Brain (organoid and tissue), 16 donors: ENCODE measurements at places on chromosomes 11 and 22.

GRCh38 chr11:69923641-69924307 is 104.6 kb upstream of the FGF3 start:
- DNase-seq: no peak

DNA sequence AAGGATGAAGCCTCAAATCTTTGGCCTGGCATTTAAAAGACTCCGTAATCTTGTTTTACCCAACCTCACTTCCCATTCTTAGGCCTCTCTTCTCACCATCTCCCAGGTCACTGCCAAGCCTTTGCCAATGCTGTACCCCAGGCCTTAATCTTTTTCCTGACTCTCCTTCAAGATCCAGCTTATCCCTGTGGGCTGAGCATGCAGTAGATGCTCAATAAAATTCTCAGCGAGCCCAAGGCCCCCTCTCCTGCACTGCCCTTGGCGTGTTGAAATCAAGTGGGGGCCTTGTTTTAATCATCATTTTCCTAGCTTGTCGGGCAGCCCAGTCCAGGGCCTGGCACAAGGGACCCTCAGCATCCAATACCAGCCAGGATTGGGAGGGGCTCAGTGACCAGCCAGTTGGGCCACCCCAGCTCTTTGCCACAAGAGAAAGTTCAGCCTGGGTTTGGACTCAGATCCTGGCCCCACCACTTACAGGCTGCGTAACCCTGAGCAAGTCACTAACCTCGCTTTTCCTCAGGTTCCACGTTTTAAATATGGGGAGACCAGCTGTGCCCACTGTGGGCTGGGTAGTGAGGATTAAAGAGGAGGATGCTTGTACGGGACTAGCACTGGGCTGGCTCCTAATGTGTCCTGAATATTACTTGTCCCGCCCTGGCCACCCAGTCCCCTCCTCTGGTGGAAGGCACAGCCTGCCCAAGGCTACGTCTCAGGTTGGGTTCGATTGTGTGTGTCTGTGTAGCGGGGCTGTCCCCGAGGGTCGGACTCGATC is 943 bp upstream of the YWHAH start:
- DNase-seq: no peak

GRCh38 chr11:45024316-45024715 is 73.6 kb upstream of the TP53I11 start:
- no peak for DNase-seq

DNA sequence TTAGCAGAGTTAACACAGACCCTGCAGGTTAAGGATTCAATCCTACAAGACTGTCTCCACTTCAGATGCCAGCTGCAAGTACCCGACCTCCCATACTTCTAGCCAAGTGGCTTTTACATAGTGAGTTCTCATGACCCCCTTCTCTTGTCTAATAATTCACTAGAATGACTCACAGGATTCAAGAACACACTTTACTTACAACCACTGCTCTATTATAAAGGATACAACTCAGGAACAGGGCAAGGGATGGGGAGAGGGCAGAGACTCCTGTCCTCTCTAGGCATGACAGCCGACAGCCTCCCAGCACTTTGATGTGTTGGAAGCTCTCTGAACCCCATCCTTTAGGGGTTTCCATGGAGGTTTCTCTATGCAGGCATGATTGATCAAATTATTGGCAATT is 60.0 kb downstream of the MYO18B start:
- DNase-seq: no peak

DNA sequence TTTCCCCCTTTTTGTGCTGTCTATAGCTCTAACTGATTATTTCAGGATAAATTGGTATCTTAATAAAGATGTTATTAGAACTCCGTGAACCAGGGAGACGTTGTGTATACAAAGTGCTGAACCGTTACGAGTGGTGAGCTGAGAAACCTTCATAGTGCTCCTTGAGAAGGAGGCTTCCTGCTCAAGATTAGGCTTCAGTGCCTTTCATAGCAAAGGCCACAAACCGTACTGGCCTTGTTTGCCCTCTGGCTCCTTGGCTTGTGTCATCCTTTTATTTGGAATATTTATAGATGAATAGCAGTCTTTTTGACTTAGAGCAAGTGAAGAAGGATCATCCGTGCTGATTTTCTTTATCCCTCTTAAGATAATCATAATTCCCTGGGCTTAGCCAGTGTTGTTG is 16.3 kb downstream of the EIF3L start:
- no peak for DNase-seq

DNA sequence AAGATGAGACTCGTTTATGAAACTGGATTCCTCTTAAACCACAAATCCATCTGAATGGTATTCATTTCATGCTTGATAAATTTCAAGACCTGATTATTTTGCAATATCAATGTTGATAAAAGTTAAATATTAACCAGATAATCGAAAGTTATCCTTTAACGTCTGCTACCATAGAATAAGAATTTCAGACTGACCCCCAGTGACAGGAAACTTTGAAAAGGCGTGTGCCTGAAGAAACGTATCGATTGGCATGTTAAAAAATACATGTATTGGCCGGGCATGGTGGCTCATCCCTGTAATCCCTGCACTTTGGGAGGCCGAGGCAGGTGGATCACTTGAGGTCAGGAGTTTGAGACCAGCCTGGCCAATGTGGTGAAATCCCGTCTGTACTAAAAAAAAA is 13.9 kb downstream of the SCGB1A1 start:
- no peak for DNase-seq

- no peak for DNase-seq
Measured at GRCh38 chr22:26485013-26485412, 1.3 kb downstream of the SRRD start.
